HAP-1 (cell line): ENCODE measurements at places on chromosomes 7 and 10.

- no peak for DNase-seq
Observed at GRCh38 chr7:107889992-107890391, 991 bp upstream of the DLD start.

DNA sequence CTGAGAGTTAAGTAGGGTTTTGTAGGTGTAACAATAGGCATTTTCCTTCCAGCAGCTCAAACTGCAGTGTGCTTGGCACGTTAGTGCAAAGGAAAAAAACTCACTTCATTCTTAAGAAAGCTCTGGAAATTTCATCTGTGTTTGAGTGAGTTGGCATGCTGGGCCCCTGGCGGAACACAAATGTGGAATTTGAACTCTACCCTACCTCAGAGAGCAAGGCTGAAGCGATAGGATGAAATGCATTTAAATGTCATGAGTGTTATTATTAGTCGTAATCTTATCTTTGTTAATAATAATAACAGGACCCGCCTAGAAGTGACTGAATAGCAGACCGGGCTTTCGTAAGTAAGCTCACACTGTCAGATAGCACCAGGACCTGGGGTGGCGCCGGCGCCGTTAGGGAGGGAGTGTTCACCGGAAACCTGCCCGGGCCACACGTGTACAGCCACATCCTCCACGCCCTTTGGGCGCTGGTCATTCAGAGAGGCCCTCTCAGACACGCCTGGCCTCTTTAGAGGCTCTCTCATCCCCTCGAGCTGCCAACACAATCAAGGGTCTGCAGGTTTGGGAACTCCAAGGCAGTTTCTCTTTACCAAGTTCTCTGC, 63.5 kb downstream of the GRK5 start:
- peak; percentile 33 for DNase-seq

- DNase-seq: no peak
Observed at GRCh38 chr7:34104992-34105391, 199.7 kb downstream of the BMPER start.

GRCh38 chr10:133070405-133070804, 17.3 kb upstream of the ADGRA1 start:
- DNase-seq: no peak

DNA sequence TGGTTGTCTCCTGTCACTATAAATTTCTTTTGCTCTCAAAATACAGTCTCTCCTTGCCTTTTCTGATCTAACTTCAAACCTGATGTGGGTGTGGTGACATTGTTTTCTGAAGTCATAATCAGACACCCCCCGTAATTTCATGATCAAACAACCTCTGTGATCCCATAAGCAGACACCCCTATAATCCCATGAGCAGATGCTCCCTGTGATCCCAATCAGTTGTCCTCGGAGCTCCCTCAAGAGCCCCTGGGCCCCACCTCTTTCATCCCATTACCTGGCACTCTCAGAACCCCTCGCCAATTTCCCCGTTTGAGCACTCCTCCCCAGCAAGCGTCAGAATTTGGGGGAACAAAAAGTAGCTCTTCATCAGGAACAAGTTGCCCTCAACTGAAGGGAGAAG, 246.3 kb upstream of the FZD8 start:
- no peak for DNase-seq

DNA sequence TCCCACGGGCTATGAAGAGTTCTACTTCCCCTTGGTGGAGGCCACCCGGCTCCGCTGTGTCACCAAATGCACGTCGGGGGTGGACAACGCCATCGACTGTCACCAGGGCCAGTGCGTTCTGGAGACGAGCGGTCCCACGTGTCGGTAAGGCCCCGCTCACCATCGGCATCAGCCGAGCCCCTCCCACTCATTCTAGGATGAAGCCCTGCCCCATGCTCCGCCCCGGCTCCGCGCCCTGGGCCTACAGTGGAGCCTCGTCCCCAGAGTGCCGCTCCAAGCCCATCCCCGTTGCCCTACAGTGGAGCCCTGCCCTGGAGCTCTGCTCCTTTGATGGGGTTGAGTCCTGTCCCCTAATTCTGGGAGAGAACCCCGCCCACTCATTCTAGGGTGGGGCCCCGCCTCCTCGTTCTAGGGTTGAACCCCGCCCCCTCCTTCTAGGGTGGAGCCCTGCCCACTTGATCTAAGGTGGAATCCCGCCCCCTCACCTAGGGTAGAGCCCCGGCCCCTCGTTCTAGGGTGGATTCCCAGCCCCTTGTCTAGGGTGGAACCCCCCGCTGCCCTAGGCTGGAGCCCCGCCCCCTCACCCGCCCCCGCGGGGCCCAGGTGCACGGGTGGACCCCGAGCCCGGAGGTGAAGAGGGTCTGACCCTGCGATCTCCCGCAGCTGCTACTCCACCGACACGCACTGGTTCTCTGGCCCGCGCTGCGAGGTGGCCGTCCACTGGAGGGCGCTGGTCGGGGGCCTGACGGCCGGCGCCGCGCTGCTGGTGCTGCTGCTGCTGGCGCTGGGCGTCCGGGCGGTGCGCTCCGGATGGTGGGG, 3.4 kb upstream of the MUC12 start:
- DNase-seq: peak; percentile 96

GRCh38 chr10:114363745-114364454, 40.4 kb downstream of the AFAP1L2 start:
- no peak for DNase-seq

DNA sequence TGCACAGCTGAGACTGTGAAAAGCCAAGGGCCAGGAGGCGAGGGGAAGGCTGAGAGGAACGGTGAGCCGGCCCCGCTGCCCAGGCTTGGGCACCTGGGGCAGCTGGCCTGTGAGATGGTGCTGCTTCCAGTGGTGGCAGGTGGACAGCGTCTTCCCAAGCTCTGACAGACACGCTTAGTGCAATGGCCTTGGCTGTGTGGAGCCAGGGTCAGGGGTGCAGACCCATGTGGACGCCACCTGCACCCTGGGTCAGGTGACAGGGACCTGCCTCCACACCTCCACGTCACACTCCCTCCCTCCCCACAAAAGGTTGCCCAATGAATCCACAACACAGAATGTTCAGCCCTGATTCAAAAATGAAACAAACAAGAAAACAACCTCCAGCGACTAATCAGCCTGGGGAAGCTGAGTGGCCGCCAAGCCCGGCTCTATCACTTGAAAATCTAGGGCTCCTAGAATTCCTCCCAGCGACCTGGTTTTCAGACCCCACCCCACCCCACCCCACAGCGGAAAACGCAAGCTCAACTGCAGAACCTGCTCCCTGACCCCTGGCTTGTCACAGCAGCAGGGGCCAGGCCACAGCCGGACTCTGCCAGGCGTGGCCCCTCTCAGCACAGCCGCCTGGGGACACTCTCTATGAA, 54.3 kb downstream of the PRKAG2 start:
- no peak for DNase-seq

DNA sequence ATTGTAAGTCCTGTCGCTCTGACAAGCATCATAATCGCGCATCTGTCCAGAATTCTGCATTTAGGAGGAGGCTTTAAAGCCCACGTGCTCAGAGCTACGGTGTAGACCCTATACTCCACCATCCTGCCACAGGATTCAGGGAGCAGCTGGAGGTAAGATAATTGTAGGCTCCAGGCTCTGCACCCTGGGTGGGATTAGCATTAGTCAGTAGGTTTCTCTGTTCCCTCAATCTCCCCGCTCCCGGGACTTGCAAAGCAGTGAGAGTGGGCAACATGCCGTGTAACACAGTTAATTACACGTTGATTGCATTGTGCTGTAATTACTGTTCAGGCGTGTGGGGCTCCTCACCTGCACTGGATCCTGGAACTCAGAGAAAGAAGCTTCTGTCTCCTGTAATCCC, 89.3 kb upstream of the CUX1 start:
- no peak for DNase-seq

DNA sequence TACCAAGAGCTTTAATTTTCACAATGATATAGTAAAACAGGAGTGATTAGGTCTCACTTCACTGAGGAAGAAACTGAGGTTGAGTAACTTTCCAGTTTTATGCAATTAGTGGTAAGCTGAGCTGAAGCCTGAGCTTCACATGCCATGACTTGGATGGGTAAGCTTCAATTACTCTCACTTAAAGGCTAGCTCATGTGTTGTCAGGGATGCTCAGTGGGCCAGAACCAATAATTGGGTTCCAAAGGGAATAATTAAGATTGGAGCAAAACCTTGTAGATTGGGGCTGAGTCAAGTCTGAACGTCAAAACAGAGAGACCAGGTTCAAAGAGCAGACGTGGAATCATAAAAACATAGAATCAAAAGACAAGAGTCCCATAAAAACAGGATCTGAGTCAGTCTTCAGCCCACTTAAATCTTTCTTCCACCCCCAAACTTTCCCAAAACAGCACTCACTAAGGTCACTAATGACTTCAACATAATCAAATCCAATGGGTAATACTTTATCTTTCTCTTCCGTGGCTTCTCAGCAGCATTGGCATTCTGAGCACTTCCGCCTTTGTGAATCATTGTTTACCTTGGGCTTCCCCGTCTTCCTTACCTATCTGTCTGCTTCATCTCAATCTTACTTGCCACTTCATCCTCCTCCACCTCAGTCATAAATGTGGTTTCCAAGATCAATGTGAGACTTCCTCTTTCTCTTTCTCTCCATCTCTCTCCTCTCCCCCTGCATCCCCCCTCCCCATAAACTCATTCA, 23.0 kb upstream of the EGFR start:
- DNase-seq: no peak

DNA sequence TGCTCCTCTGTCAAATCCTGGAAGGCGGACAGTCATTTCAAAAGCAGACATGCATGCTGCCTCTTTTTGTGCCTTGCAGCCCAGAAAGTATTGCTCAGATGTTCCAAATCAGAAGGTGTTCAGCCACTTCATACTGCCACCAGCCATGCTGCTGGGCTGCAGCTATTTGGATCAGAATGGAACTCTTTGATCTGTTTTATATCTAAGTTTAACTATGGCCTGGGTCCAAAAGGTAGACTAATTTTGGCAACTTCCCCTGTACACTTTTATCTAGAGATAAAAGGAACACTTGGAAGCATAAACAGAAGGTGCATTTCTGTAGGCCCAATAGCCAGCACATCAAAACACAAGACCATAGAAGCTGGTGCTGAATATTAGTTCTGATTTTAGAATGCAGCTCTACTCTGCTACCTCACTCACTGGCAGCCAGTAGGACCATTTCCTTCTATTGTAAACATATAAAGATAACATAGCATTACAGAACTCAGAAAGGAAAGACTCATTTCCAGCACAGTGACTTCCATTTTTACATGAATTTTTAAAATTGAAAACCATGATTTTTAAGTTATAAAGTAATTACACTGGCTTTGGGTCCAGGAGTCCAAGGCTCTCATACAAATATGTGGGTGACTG, 143.1 kb upstream of the CAV2 start:
- DNase-seq: no peak

DNA sequence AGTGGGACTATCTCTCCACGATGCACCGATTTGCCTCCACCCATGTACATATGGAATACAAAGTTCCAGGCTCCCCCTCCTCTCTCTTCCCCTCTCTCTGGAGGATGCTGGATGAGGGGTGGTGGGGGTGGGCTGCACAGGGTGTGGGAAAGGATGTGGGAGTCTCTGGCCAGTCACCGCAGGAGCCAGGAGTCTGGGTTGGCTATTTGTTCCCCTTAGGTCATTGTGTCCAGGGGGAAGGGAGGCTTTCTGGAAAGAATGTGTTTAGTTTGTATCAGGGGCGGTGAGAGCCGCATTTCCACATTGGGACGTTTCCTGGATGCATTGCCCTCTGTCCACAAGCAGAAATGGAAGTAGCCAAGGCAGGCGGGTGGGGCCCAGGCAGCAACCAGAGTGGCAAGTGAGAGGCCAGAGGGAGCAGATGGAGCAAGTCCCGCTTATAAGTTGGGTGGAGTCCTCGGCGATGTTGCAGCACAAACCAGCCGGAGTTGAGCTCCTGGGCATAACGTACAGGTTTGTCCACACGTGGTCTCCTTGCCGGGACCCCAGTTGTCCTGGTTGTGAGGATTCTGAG, 63.3 kb downstream of the ZNF777 start:
- no peak for DNase-seq

DNA sequence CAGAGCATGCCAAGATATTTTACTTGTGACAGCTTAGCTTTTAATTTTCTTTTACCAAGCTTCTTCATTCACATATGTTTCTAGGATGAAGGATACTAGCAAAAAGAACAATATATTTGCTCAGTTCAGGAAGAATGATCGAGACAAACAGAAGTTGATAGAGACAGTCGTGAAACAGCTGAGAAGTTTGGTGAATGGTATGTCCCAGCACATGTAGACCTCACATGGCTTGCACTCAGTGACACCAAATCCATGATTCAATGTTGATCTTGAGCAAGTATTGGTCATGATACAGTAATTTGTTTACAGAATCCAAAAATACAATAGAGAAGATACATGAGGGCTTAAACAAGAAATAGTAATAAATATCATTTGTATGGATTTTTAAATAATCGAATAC, 2.5 kb upstream of the CYP26C1 start:
- no peak for DNase-seq

GRCh38 chr10:31771331-31771831, 157.2 kb downstream of the ARHGAP12 start:
- DNase-seq: no peak

DNA sequence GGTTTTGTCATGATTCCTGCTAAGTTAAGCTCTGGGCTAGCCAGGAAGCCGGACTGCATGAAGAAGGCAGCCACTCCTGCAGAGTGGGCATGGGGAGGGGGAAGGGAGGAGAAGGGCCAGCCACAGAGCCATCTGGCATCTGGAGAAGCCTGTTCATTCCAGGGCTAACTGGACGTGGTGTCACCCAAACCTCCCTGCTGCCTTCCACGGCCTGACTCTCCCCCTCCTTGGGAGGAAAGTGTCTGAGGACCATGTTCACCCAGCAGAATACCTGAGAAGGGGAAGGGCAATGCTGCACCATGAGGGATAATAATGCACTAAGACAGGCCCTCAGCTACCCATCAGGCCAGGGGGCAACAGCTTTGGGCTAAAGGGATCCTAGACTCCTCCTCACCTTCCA, 15.4 kb downstream of the AQP1 start:
- peak; percentile 5 for DNase-seq

DNA sequence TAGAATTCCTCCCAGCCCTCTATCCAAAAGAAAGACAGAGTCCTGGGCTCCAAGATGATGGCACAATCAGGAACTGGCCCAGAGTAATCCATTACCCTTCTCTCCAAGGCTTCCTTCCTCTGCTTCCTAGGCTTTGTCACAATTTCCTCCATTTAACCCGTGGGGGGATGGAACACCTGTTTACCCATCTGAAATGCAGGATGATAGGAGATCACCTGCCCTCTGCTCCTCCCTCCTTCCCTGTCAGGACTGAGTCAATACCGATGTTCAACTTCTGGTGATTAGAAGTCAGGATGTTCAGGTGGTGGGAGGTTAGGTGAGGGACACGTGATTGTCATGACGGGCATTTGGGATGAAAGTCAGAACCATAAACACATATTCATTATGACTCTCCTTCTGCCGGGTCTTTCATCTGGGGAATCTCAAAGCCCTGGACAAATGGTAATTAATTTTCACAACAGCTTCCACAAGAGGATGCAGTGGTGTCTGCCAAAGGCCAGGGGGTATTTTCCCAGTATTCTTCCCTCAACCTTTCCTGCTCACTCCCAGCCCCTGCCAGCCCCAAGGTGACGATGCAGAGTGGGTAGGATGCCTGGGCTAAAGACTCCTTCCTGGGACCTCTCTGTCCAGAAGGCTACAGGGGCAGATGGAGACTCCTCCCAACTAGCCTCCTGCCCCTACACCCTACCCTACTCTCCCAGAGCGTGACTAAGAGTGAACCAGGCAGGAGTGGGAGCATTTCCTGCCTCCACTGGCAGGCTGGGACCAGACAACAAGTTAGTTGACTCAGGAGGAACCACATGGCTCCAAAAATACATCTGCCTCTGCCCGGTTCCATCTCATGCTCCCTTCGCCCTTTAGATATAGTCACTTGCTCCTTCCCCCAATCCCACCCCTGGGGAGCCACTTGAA, 27.9 kb downstream of the DUSP5 start:
- DNase-seq: no peak
